Esophagus squamous epithelium (tissue), 5 donors: ENCODE measurements at places on chromosomes 6 and 20.

- DNase-seq = no peak
Measured at GRCh38 chr6:105209950-105210706, 30.3 kb upstream of the POPDC3 start.

- DNase-seq = no peak
Measured at GRCh38 chr6:20710341-20710740, 176.1 kb downstream of the CDKAL1 start.

- no peak for DNase-seq
Measured at GRCh38 chr20:50286609-50287008, 96.0 kb downstream of the CEBPB start.

GRCh38 chr6:25124216-25124715 lies 154.9 kb upstream of the CARMIL1 start:
- no peak for DNase-seq

- DNase-seq = no peak
Measured at GRCh38 chr20:37567671-37568588, 40.3 kb upstream of the BLCAP start.

DNA sequence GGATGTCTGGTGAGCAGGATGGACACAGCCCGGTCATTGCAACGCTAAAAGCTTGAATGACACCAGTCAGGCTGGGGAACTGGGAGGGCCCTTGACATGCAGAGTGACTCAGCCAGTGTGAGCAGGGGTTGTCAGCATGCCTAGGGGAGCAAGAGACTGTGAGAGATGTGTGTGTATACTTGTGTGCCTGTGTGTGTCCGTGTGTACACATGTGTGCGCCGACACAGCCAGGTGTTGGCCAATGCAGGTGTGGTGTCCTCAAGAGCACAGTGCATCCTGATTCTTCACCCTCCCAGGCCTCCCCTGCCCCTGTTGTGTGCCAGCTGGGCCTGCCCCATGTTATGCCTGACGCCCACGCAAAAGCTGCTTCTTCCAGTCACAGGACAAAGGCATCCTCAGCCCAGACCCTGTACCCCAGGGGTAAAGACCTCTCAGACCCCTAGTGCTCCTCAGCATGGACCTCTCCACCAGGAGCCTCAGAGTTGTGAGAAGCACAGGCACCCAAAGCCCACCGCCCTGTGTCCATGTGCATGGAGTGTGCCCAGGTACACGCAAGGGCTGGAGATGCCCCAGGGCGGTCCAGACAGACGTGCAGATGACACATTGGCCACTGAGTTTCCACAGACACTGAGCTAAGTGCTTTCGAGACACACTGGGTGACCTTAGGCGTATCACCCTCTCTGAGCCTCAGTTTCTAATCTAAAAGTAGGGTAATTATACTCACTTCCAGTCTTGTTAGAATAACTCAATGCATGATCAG lies 16.6 kb downstream of the NRSN2 start:
- DNase-seq = no peak

- no peak for DNase-seq
Measured at GRCh38 chr6:146909376-146909775, 294.8 kb upstream of the STXBP5 start.

DNA sequence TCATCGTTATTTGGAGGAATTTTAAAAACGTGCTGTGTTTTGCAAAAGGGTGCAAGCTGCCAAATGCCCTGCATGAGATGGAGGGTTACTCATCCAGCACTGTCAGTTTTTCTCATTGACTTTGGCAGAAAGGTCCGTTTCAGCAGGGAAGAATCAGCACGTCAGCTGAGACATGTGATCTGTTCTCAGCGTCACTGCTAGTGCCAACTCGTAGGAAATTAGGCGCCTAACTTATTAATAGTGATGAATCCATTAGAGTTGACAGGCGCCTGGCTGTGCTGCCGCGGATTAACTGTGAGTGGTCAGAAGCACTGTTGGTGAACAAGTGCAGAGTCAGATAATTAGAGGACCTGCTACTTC lies 175.5 kb upstream of the FOXQ1 start:
- DNase-seq = no peak

GRCh38 chr6:129875610-129876520 lies 14.8 kb upstream of the TMEM244 start:
- DNase-seq = no peak

- DNase-seq = no peak
Measured at GRCh38 chr6:149265945-149266344, 51.6 kb upstream of the TAB2 start.

GRCh38 chr20:45290677-45291355 lies 15.8 kb upstream of the RBPJL start:
- no peak for DNase-seq

DNA sequence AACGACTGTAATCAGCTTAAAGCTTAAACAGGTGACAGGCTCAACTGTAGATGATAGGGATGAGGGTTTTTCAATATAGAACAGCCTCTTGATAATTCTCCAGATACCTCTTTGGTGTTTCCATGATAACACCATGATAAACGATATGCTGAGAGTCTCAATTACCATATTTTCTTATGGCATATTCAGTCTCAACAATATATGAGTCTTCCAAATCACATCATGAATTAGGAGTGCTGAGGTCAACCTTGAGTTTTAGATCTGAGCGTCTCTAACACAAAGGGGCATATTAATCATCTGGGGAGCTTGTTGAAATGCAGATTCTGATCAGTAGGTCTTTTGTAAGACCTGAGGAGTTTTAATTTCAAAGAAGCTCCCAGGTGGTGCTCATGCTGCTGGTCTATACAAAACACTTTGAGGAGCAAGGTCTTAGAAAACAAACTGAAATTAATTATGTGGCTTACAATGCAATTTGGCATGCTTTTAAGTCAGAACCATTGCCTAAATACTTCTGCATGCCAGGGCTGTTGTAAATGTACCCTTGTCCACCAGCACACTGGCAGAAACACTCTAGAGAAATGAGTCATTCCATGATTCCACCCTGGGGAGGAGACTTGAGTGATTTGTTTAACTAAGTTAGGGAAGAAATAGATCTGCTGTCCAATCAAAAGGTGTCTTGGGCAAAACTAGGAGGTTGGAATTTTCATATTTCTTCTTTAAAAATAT lies 49.6 kb downstream of the PTCHD4 start:
- DNase-seq = no peak

DNA sequence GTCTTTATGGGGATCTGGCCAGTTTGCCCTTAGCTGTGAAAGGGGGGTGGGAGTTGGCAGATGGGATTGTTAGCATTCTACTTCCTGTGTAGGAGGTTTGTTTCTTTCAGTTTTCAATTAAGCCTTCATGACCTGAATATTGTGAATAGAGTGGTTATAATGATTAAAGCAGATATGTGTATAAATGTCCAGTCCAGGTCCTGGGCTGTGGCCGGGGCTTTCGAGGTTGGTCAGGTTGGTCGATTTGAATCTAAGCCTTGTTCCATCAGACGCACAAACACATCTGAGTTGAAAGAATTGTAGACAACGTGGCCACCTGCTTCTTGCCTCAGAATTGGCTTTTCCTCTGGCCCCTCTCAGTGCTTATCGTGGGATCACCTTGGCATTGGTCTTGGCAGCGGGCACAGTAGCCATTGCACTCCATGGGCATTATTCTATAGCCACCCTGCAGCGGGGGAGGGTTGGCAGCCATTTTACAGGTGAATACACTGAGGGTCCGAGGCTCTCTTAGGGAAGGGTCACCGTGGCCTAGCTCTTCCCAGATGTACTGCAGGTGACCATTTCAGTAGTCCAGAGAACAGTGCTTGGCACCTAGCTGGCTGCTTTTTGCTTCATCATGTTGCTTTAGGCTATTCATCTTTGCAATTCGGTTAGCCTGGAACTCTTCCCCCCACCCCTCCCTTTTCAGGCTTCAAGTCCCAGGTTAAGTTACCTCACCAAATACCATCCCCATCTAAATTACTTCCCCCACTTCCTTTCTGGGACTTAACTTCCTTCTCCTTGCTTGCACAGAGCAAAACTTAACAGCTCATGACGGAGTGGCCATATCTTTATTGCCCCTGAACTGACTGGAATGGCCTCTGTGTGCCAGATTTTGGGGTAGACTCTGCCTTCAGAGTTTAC lies 1.1 kb downstream of the RNF114 start:
- DNase-seq = no peak

- no peak for DNase-seq
Measured at GRCh38 chr6:169527306-169527705, 174.5 kb downstream of the WDR27 start.

GRCh38 chr6:53010504-53010903 lies 15.4 kb upstream of the GSTA4 start:
- DNase-seq = no peak

DNA sequence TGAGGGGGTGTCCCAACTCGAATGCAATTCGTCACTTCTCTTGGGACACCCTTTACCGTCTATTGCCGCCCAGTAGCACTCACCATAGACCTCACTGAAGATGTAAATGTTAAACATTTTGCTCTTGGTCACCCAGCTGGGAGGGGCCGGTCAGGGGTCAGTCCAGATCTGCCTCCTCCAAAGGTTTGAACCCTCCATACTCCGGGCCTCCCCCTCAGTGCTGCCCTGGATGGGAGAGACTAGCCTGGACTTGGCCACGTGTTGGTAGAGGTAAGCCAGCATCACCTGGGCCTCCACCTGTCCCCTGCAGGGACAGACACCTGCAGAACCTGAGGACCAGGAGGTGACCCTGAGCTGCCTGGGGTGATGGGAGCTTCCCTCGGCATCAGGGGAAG lies 5.0 kb upstream of the MYT1 start:
- no peak for DNase-seq
